Stimulated activated CD8-positive, alpha-beta memory T cell treated with anti-CD3 and anti-CD28 coated beads, Interleukin-7, amount 100 ng/mL, for 48 hours (primary cell): ENCODE measurements at places on chromosomes 6 and 20.

GRCh38 chr6:17707371-17707651 is 586 bp upstream of the NUP153 start:
- DNase-seq, result no peak

DNA sequence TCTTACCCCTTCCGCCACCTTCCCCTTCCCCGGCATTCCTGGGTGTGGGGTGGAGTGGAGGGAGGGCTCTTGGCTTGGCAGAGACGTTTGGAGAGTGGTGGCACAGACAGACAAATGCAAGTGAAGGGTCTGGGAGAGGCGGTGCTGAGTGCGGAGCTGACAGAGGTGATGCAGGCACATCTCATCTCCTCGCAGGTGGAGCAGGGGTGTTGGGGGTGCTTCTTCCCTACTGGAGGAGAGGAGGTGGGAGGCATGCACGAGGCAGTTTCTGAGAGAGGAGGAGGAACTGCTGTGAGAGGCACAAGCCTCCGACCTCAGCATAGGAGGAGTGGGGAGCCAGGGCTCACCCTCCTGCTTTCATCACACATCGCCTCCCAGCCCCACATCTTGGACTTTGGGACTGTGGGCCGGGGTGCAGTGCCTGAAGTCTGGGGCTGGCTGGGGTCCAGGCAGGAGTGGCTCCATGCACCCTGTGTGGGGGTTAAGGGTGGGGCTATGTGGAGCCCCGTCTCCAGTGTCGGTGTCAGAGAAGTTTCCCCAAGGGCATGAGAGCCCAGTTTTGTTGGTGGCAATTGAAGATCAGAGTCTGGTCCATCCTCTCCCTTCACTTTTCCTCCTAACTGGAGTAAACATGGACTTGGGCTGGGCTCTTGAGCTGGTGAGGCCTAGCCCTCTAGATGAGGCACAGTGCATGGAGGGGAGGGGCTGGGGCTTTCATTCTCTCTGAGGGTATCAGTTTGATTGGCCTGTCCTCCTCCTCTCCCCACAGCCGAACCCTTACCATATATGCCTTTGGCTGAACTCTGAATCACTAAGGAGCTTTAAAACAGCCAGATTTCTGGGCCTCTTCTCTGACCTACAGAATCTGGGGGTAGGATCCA is 20.2 kb upstream of the SLC22A7 start:
- DNase-seq, result no peak

DNA sequence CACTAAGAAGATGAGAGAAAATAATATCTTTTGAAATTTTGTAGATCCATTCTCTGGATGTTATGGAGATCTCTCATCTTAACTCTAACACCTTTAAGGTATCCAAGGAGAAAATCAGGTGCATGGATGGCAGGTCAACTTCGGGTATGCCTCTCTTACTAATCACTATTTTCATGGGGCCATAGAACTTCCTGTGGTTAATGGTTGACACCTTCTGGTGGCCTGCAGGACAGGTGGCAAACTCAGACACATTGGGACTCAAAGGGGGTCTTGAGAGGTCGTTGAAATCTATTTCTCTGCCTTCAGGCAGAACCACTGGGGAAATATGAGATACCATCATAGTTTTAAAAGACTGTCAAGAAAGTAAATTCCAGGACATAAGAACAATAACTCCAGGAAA is 76.5 kb downstream of the ADAT2 start:
- DNase-seq, result no peak

DNA sequence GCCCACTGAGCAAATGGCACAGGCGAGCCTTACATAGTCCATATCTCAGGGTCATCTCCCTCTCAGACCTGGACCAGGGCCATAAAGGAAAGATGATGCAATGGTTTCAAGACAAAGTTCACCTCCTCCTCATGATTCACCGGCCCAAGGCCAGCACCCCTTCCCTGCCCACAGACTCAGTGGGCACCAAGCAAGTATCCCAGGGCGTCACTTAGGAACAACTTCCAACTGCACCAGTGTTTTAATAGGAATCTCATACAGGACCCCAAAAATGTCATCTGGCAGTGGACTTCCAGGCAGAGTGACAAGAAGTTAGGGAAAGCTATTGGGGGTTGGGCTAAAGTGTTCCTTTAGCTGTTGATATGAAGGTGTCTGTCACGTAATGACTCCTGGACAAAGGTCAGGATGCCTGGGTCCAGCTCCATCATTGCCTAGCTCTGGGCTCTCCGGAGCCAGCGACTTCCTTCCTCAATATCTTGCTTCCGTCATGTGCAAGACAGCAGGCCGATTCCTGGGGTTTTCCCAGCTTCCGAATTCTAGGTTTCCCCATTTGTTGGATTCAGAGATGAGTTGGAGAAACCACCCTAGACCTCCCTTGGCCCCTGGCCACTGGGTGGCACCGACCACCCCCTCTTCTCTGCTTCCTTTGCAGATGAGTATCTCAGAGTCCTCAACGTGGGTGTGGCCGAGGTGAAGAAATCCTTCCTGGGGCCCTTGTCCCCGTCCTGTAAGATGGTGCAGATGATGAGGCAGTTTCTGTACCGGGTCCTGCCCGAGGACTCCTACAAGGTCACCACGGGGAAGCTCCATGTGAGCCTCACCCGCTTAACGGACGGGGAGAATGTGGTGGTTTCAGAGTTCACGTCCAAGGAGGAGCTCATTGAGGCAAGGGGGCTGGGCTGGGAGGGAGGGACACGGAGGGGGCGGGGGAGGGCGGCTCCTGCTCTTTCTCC is 21.1 kb downstream of the PNPLA1 start:
- DNase-seq, result no peak

- DNase-seq, result no peak
Measured at GRCh38 chr6:88246654-88247053, 80.5 kb upstream of the CNR1 start.

- DNase-seq, result no peak
Measured at GRCh38 chr6:79869184-79869583, 78.2 kb downstream of the ELOVL4 start.
